ENCODE measurements at places on chromosomes 6 and 20.

DNA sequence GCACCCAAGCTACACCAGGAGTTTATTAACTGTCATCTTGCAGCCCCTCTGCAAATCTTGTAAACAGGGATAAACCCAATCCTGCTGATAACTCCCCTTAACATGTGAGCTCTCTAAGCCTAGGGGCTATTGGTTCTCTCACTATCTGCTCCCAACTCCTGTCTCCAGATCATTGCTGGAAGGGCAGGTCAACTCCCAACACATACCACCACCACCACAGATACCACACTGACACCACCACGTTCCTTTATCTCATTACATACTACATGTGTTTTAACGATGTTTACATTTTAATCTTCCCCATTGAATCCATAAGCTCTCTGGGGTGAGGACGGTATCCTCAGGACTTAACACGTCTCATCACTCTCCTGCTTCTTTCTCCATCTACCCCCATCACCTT, 51.8 kb downstream of the SIM1 start:
- no peaks in the 10 kb centered on the region for H3K27me3 ChIP-seq
- no peak for DNase-seq
- no peaks in the 10 kb centered on the region for H3K36me3 ChIP-seq
- no peaks in the 10 kb centered on the region for H3K4me1 ChIP-seq

GRCh38 chr6:94065707-94066337, 646.5 kb upstream of the EPHA7 start:
- no peak overlapping the region for H3K27ac ChIP-seq
- no peak overlapping the region for H3K4me3 ChIP-seq
- no peak for DNase-seq
- no peaks in the 10 kb centered on the region for H3K4me1 ChIP-seq

GRCh38 chr20:11564491-11564890, 353.2 kb upstream of the BTBD3 start:
- no peaks in the 10 kb centered on the region for H3K36me3 ChIP-seq
- H3K4me3 ChIP-seq, result no peak overlapping the region
- H3K27ac ChIP-seq, result no peak overlapping the region
- no peaks in the 10 kb centered on the region for H3K27me3 ChIP-seq
- no peaks in the 10 kb centered on the region for H3K4me1 ChIP-seq

- no peaks in the 10 kb centered on the region for H3K36me3 ChIP-seq
- DNase-seq, result no peak
- no peaks in the 10 kb centered on the region for H3K4me1 ChIP-seq
- H3K27me3 ChIP-seq, result no peaks in the 10 kb centered on the region
- H3K4me3 ChIP-seq, result no peak overlapping the region
These were observed 66.6 kb upstream of the SPTLC3 start for GRCh38 chr20:12942123-12942522.

- no peak for DNase-seq
- H3K27ac ChIP-seq, result no peak overlapping the region
- H3K4me1 ChIP-seq, result no peaks in the 10 kb centered on the region
- no peaks in the 10 kb centered on the region for H3K27me3 ChIP-seq
- H3K4me3 ChIP-seq, result no peak overlapping the region
- H3K36me3 ChIP-seq, result no peaks in the 10 kb centered on the region
These were observed 69.7 kb downstream of the SAMD3 start for GRCh38 chr6:130152908-130153510.

DNA sequence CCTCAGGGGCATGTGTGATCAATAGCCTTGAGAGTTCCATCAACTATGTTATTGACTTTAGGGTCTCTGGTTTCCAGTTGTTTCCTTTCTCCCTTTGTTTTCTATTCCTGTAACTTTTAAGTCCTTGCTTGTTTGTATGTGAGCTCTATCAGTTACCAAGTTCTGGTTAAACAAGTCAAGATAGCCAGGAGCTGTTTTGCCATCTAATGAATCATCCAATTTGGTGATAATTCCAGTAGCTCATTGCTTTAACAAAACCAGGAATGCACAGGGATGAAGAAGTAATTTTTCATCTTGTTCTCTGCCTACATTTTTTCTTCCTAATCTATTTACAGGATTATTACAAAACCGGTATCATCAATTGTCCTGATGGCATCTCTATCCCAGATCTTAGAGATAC, 36.5 kb downstream of the KCTD20 start:
- no peak for DNase-seq
- H3K4me1 ChIP-seq, result peaks cover 15% of the 10 kb centered on the region
- H3K4me3 ChIP-seq, result no peak overlapping the region
- peaks cover 27% of the 10 kb centered on the region for H3K36me3 ChIP-seq
- no peaks in the 10 kb centered on the region for H3K27me3 ChIP-seq
- H3K27ac ChIP-seq, result no peak overlapping the region

DNA sequence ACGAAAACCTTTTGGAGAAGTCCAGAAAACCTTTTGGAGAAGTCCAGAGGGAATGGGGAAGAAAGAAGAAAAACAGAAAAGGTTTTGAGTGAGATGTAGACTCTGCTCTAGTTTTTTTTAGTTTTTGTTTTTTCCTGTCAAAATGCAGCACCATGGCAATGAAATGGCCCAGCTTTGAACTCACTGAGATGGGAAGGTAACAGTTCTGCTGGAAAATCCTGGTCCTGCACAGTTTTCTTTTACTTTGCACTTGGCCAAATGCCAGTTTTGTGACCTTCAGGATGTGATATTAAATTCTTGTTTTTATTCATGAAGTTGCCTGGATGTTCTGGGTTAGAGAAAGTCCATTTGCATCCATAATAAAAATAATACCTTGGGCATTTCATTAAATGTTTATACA, 145.7 kb downstream of the CFAP61 start:
- H3K4me1 ChIP-seq, result peaks cover 8% of the 10 kb centered on the region
- DNase-seq, result no peak
- H3K27me3 ChIP-seq, result no peaks in the 10 kb centered on the region
- no peak overlapping the region for H3K27ac ChIP-seq
- H3K36me3 ChIP-seq, result no peaks in the 10 kb centered on the region

DNA sequence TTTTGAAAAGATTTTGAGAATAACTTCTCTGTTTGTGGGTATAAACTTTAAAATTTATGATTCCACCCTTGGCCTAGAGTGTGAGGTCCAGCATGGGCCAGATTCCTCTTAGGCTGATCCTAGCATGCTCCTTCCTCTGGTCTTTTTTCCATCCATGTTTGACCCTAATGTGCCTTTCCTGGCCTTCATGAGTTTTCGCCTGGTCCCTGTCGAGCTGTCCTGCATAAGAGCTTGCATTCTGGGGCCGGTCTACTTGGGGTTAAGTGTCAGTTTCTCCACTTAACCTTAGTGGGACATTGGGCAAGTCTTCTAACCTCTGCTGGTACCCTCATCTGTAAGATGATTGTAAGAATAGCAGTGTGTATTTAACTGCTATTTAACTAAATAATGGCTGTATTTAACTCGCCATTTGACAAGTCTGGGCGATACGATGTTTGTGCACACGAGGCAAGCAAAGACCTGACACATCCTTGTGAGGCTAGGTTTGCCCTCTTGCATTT, 40.7 kb upstream of the TAGAP start:
- H3K27me3 ChIP-seq, result no peaks in the 10 kb centered on the region
- H3K4me1 ChIP-seq, result no peaks in the 10 kb centered on the region
- H3K4me3 ChIP-seq, result no peak overlapping the region

All from suprapubic skin (tissue), 4 donors.